AG09319 (cell line): ENCODE measurements at places on chromosomes 2 and 18.
A peak's percentile ranks its signal among the peaks of the same experiment; 100 is the strongest.

- no peak for DNase-seq
These were observed 156.0 kb downstream of the TGIF1 start for GRCh38 chr18:3605954-3606443.

- DNase-seq: no peak
These were observed 32.9 kb downstream of the MBP start for GRCh38 chr18:77099485-77100370.

DNA sequence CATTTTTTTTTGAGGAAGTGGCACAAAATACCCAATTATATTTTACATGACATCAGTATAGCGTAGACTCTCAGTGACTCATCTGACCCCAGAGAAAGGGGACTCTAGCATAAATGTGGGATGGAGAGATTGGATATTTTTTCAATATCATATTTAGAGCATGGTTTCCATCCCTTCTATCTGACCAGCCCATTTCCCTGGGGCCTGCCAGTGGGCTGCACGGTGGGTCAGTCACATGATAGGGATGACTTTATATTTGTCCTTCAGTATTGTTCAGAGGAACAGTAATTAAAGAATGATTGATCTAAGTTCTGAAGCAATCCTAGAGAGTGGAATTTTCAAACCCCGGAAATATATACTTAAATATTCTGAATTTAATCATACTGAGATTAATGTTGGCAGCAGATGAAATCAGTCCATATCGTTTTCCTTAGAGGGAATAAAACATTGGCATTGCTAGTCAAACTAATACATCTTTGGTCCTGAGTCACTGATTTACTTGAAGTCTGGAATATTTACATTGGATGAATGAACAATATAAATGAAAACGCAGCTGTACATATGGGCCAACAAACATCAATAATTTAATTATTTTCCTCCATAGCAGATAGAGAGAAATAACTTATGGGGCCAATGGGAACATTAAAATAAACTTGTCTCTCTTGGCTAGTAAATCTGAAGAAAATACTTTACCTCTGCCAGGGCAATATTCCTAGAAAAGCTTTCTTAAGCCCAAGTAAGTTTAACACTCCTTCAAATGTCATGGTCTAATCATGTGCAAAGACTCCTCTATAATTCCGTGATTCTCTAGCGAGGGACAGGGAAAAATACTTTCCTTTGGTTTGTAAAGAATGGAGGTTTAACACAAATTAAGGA lies 563.6 kb upstream of the PKDCC start:
- DNase-seq: no peak

DNA sequence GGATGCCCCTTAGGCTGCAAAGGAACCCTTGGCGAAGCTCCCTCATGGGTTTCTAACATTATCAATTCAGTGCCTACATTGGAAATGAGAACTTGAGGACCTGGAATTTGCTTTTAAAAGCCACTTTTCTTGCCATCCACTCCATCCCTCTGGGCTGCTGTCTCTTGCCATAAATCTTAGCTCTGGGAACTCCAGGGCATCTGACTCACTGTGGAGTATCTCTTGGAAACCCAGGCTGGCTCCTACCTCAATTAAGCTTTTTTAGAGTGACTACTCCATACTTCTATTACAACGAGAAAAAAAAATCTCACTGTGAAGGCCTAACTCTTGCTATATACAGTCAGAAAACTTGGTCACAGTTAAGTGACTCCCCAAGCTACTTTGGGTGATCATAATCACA lies 227.2 kb upstream of the SETBP1 start:
- DNase-seq: no peak

DNA sequence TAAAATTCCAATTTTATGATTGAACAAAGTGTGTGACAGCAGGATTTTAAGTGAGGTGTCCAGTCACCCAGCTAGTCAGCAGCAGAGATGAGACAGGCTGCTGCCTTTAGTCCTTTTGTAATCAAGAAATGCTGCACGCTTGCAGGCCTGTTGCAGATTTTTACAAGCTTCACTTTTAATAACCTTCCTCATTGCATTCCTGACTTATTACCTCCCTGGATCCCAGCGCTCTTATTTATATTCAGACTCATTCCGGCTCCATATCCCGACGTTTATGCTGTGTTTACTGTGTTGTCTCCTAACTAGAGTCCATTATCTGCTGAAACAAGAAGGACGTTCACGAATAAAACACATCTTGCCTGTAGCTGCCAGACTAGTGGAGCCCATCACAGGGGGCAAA lies 442.5 kb upstream of the KLHL29 start:
- DNase-seq: no peak

DNA sequence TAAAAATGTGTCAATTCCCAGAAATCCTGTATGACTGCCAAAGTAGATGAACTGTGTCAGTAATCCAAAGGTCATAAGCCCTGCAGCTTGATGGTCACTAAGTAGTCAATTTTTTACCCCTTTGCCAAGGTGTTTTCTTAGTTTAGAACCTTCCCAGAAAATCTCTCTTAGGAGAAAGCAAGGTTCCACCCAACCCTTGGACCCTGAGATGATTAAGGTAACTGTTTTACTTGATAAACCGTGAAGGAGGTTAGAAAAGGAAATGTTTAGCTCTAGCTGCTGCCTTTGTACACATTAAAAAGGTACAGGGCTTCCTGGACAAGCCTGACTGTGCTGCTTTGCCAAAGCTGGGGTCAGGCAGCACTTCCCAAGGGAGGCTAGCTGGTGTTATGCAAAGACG lies 24.4 kb upstream of the LRP2 start:
- DNase-seq: no peak

DNA sequence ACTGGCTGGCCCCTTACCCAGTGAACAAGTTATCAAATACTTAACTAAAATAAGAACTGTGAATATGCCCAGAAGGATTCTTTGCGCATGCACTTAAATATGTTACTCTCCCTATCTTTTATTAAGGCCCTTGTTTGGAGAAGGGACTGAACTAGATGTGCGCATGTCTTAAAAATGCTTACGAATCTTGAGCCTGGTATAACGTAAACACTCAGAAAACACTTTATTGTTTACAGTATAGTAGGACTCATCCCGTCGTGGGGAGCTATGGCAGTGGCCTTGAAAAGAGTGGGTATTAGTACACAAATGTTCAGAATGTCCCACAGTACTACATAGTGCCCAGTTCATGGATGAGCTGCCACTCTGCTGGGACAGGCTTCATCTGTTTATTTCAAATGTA lies 75.9 kb upstream of the MAP4K3 start:
- no peak for DNase-seq

- peak; percentile 71 for DNase-seq
These were observed 18.7 kb downstream of the SMIM21 start for GRCh38 chr18:75408554-75409506.

DNA sequence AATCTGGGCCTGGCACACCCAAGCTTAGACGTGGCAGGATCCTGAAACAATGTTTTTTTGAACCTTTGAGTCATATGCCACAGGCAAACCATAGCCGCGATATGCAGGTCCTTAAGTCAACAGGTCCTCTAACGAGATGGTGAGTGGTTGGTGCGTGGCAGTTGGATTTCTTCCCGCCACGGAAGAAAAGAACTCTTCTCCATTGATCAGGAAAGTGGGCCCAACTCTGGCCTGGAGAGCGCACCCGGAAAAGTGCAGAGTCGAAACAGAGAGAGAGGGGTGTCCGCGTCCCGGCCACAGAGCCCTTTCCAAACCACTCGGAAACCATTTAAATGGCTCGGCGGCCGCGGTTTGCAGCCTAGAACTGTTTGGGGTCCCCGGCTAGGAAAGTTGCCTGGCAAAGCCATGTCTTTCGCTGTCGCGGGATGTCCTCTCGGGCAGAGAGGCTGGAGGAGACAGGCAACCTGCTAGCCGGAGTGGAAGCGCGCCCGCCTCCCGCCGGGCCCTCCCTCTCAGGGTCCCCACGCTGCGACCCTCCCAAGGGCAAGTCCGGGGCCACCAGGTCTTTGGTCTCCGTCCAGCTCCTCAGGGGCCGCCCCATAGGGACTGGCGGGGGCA lies 777 bp downstream of the GALNT3 start:
- no peak for DNase-seq

- DNase-seq: no peak
These were observed 22.4 kb upstream of the SSB start for GRCh38 chr2:169776252-169776761.

GRCh38 chr18:56639104-56639381 lies 651 bp upstream of the TXNL1 start:
- no peak for DNase-seq

DNA sequence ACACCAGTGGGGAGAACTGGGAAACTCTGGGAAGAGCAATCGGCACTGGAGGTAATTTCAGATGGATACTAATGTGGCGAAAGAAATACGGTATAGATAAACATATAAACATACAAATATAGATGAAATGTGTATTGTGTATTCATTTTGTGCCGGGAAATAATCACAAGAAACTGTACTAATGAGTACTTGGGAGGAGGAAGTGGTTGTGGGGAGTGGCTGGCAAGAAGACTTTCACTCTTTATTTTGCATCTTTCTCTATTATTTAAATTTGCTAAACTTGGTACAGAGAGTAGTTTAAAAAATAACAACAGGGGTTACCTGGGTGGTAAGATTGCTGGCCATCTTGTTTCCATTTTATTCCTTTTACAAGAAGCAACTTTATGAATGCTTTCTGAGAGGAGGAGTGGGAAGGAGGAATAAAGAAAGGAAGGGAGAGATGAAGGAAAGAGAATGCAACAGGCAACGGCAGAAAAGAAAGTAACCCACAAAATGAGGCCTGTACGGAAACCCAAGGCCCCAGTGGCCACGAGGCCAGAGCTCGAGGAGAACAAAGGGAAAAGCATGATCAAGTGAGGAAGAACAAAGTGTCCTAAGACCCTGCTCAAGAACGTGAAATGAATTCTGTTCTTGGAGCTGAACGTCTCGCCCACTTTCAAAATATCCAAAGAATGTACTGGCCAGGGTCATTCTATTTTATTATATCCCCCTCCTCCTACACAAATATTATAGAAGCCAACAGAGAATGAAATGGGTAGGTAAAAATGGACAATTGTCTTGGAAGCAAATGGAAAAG lies 45.2 kb downstream of the FAM178B start:
- DNase-seq: no peak

- DNase-seq: no peak
These were observed 199.7 kb downstream of the TPGS2 start for GRCh38 chr18:36629138-36629530.

DNA sequence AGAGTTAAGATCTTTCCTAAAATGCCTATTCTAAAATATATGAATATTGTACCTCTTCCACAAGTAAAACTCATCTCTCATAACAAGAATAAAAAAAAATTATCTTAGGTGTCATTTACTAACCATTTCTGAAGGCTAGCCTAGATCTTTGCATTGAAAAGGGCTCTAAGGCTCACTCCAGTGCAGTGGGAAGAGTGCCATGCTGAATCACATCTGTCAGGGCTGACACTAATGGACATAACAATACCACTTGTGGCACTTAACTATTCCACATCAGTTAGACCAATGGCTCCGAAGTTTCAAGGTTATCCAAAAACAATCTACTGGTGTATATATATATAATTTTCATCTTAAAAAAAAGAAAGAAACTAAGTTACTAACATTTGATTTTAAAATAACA lies 130.2 kb downstream of the EXOC6B start:
- DNase-seq: no peak

GRCh38 chr2:234191819-234192407 lies 141.4 kb downstream of the SPP2 start:
- no peak for DNase-seq

GRCh38 chr2:197851451-197851850 lies 47.1 kb downstream of the PLCL1 start:
- no peak for DNase-seq

GRCh38 chr2:130313812-130314334 lies 28.8 kb upstream of the IMP4 start:
- DNase-seq: no peak

- no peak for DNase-seq
These were observed 52.6 kb downstream of the TWIST2 start for GRCh38 chr2:238900511-238900910.

GRCh38 chr2:79801082-79801481 lies 288.2 kb downstream of the CTNNA2 start:
- DNase-seq: no peak

GRCh38 chr18:21110713-21111345 lies 784 bp downstream of the ROCK1 start:
- DNase-seq: no peak

DNA sequence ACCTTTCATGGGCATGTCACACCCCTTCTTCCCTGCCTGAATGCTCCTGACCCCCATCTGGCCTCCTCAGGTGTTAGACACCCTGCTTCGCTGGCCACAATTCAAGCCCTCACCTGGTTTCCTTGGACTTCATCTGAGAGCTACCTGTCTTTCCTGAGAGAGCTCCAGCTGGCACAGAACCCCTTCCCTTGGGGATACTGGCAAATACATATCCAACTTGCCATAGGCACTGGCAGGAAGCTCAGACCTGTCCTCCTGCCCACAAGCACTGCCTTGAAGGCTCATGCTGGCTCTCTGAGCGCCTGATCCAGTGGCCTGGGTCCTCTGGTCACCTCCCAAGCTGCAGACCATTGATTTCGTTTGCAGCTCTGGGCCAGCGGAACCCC lies 74.1 kb upstream of the MAP4K3 start:
- DNase-seq: no peak

- no peak for DNase-seq
These were observed 111.5 kb downstream of the MGAT5 start for GRCh38 chr2:134365356-134365755.

GRCh38 chr2:64223055-64223454 lies 78.8 kb upstream of the PELI1 start:
- DNase-seq: no peak

DNA sequence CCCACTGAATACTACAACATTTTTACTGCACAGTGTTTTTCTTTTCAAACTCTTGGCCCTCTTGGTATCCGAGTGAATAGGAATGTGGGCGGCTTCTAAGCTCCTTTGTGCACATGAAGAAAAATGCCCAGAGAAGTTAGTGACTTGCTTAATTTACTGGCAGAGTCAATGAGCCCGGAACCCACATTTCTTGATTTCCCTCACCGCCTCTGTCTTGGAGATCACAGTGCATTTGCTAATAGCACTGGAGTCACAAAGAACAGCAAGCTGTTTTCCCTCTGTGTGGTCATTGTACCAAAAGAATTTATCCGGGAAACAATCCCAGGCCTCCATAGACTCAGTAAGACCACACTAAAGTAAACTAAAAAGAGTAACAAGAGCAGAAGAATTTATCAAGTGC lies 18.9 kb downstream of the STON1 start:
- DNase-seq: no peak

DNA sequence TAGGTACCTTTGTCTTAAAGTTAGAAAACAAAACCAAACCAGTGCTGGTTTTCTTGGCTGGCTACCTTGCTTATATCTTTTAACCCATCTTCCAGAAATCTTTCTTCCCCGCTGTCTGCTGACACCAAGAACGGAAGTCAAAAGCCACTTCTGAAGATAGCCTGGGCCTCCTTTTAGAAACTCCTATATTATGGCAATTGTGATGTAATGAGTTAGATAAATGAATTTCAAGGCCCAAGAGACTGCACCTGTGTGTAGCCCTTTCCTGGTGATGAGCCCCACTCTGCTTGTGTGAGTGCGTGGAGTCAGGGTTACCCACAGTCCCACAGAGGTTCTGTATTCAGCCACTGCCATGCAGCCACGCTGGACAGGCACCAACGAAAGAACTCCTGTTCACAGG lies 60.7 kb downstream of the ARMC9 start:
- no peak for DNase-seq

- no peak for DNase-seq
These were observed 48.6 kb downstream of the SOX11 start for GRCh38 chr2:5740817-5741216.
